ENCODE measurements at places on chromosomes 5 and 9.

DNA sequence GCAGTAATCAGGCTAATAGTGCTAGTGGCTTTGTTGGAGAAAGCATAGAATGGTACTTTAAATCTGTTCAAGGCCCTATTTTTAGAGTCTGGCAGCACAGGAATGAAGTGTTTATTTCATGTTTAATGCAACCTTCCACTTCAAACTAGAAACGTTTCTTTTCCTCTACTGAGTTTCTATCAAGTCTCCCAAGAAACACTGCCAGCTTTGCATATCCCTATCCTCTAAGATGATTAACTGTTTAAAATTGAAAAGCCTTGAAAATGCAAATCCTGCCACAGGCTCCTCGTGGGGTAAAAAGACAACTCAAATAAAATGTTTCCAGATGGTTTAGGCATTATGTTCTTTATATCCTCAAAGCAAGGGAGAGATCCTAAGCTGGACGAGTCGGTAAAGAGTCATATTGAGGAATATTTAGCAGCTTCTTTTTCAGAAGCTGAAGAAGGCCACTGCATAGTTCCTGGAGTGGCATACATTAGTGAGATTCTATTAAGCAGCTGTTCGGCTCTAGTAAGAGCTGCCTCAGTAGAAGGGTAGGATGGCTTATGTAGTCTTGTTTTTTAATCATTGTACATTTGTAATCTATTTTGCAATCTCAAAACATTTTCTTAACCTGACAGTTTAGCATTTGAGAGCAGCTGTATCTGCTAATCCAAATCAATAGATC lies 251.2 kb downstream of the CHSY3 start:
- no peak for DNase-seq

- DNase-seq: no peak
Observed at GRCh38 chr9:118459913-118460312, 755.7 kb downstream of the TLR4 start.

DNA sequence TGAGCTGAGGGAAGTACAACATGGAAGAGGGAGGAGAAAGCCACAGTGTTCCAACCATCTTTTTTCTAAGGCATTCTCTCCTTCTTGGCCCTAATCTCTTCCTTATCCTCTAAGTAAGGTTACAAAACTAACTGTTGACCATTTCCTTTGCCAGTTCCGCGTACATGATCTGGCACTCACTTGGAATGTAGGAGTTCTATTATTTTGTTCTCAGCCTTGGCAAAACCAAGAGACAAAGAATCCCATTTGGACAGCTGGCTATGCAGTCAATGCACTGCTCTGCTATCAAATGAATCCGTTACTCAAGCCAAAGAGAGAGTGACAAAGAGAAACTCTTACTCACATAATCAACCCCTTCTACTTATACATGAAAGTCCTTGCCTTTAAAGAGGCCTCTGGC lies 410.3 kb downstream of the DTWD2 start:
- DNase-seq: no peak

DNA sequence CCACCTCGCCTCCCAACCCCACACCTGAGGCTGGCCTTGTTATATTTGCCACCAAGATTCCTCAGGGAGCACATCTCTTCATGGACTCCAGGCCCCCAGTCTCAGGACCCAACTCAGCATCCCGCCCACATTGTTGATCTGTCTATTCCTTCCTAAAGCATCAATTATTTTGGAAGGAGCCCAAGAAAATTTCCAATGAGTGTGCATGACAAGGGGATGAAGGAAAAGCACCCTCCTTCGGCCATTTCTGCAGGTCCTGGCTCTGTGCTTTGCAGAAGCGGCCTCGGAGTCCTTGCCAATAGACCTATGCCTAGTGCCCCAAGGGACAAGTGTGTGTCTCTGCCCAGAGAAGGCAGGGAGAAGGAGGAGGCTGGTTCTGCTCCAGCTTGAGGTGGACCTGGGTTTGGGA lies 273.2 kb downstream of the GADD45G start:
- DNase-seq: no peak

GRCh38 chr9:137234758-137235423 lies 4.2 kb downstream of the SLC34A3 start:
- DNase-seq: no peak

Measured in CD4-positive, alpha-beta T cell treated with Interleukin-1 beta for 1 hour (primary cell).